ENCODE measurements at places on chromosomes 7 and 10. TPM values are rescaled to one million over a fixed set of nuclear protein-coding genes. Genes with fewer than 3 reads are reported as not detected.

DNA sequence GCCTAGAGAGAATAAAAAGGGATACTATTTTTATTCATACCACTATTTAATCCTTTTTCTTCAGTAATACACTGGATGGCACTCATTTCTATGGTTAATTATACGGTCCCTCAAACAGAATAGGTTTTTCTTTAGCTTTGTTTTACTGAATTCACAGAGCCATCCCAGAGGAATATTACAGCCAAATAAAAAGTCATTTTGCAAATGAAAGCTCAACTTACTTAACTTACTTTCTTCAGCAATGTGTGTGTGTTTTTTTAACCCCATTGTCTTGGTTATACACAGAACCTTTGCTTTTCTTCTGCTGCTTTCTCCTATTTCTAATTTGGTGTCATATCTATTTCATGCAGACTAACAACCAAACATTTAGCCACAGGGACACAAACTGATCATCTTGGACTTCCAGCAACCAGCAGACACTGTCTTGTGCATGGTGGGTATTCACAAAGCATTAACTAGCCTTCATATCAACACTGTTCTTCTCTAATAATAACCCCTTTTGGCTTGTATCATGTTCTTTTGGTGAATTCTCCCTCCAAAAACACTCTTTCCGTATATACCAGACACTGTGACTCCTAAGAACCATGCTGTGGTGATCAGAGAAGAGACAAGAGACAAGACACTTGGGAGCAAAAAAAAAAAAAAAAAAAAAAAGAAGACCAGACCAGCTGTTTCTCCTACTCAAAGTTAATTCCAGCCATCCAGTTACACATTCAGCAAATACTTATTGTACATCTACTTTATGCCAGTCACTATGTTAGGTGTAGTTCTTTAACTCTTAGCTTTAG lies 40.4 kb downstream of the PIP4K2A start:
- DNase-seq = no peak

- no peak for DNase-seq
Measured at GRCh38 chr10:99360934-99361333, 31.8 kb downstream of the CNNM1 start.

DNA sequence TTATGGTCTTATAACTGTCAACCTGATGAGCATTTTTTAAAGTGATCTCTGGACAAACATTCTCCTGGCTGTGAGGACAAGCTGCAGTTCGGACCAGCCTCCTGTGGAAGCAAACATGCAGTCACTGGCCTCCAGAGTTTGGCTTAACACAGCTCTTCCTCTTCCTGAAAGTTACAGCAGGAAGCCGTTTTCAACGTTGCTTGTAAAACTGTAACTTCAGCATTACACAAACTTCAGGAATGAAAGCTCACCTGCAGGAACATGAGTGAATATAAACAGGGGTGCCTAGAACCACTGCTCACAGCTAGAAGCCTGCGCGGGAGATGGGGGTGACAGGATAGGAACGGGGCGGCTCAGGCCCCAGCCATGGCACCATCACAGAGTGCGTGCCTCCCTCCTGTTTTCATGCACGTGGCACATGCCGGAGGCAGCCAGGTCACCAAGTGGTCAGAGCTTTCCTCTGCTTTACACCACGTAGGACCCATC lies 292.9 kb upstream of the PITRM1 start:
- DNase-seq = no peak

DNA sequence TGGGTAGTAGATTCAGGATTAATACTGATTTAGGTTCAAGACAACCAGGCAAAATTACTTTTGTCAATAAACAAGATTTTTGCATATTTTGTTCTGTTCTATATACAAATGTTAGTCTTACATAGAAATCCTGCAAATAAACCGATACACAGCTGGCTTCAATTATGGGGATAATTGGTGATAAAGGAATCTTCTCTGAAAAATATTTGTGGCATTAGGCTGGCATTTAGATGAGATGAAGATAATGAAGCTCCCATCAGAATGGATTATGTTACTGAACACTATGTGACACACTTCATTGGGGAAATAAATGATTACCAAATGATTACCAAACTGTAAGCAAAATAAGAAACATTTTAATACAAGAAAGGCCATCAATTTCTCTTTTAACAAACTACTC lies 65.8 kb downstream of the NT5C2 start:
- no peak for DNase-seq

- DNase-seq = no peak
Measured at GRCh38 chr10:119515511-119516045, 26.9 kb downstream of the RGS10 start.

- no peak for DNase-seq
Measured at GRCh38 chr10:129568583-129569344, 101.7 kb downstream of the MGMT start.

DNA sequence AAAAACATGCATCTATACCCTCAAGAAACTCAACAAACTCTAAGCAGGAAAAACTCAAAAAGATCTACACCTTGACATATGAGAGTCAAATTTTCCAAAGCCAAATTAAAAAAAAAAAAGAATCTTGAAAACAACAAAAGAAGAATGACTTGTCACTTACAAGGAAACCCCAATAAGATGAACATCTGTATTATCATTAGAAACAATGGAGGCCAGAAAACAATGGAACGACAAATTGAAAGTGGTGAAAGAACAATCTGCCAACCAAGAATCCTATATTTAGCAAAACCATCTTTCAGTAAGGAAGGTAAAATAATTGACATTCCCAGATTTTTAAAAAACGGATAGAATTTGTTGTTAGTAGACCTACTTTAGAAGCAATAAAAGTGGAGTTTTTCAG lies 516.8 kb downstream of the ACTR3B start:
- no peak for DNase-seq

Gene BAG3
- 113 TPM for total RNA-seq

GRCh38 chr7:29500719-29501118 lies 62.9 kb upstream of the PRR15 start:
- no peak for DNase-seq

DNA sequence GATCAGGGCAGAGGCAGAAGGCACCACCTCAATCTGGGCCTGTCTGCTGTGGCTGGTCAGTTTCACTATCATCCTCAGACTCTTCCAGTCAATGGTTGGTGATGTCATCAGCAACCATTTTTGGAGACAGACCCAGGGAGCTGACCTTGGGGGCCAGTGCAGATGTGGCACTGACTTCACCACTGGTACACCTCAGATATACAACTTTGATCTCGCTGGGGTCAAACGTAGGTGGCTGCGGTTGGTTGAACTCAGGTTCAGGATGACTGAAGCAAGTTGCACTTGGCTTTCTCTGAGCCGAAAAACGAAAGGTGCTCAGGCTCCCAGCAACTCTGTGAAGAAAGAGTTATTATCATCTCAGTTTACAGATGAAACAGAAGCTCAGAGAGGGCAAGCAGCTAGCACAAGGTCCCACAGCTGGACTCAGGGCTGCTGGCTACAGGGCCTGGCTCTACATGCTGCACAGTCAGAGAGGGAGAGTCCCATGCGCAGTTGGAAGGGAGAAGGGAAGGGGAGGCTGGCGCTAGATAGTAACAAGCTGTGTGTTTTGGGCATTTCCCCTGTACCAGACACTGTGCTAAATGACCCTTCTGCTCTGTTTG lies 27.2 kb downstream of the ANKRD16 start:
- no peak for DNase-seq

DNA sequence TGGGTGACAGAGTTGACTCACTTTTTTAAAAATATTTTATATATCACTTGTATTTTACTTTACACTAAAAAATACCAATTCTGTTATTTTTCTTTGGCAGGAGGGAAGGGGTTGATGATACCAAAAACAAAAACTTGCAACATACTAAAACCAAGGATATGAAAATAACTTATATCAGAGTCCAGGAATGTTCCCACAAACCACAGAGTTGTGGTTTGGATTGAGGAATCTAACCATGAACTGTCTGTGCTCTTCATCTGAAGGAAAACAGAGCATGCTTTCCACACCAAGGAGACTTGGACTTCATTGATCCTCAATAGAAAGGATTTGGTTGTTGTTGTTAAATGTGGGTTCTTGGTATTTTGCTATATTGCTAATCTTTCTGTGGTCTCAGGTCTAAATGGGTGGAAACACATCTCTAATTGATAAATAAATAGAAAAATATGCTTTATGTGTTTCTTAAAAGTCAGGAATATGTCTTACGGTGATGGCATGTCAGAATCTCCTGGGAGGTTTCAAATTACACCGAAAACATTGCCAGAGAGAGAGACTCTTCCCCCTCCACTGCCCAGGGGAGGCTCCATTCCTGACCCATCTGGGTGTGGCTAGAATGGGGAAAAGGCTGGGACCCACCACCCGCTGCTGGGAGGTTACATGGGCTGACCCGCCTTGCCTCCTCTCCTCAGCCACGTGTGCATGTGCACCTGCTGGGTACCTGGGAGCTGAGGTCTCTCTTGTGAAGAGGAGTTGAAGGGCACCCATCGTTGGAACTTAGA lies 46.9 kb upstream of the STK17A start:
- no peak for DNase-seq

- peak; percentile 80 for DNase-seq
Measured at GRCh38 chr7:45978010-45978681, 57.1 kb upstream of the IGFBP3 start.
